HuH-7 (cell line): ENCODE measurements at places on chromosomes 1 and 21.

DNA sequence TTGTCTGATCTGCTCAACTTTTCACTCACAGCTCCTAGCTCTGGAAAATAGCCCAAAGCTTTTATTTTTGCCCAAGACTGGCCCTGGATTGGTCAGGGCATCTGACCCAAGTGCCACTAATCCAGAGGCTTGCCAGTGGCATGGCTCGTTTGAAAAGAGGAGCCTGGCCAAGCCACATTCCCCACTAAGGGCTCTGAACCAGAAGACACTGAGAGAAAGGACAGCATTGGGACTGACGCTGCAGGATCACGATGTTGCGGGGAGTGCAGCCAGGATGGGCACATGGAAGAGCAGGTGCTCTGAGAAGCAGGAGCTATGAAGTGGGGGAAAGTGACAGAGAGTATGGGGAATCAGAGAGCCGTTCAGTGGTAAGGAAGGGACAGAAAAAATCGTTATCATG is 44.9 kb upstream of the TSPAN2 start:
- no peak for DNase-seq

DNA sequence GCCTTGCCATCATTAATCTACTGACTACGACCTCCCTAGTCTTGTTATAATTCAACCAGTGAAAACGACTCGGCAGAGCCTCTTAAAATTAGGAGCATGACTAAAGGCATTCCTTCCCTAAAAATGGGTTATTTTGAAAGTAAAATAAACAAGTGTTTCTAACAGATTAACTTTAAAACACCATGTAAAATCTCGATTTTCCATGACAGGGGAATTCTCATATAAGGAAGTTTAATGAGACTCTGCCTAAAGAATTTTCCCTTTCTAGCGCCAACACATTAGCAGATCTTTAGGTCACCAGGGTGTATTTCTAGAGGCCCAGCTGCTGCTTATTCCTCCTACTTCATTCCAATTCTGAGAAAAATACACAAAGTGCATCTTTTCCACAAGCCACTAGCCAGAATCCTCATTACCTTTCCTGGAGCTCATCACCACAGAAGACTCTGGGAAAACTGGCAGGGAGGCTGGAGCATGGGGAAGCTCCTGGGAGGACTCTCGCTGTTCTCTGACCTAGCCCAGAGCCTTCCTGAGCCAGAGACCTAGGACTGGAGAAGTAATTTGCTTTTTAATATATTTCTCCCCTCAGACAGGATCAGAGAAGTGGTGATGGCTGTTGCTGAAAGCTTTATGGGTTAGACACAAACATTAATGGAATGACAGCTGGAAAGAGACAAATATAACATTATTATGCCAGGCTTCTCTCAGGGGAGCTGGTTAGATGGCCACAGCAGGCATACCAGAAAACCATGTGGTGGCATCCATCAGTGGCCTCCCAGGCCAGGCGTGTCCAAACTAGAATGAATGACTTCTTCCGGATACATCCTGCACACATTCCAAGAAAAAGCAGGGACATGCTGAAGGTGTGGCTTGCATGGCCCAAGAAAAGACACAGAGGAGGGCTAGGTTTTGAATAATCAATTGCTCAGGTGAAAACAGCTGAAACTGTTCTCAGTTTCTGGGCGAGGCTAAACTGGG is 63.6 kb upstream of the CTTNBP2NL start:
- no peak for DNase-seq

DNA sequence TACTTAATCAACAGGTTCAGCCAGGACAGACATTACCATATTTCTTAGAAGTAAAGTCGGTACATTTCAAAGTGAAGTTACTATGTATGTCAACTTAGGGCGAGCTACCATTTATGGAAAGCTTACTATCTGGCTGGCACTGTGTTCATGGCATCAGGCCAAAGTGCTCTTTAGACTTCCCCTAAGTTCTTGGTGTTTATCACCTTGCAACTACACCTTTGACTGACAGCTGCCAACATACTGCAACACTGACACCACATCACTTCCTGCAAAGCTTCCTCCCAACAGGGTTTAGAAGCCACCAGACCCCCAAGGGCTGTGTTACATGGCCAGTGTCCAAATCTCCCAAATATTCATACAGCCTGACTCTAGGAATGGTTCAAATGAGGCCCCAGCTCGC is 61.0 kb downstream of the TIAM1 start:
- DNase-seq, result no peak

- no peak for DNase-seq
These were observed 52.0 kb upstream of the STUM start for GRCh38 chr1:226496453-226497015.

- no peak for DNase-seq
These were observed 2.3 kb upstream of the NFASC start for GRCh38 chr1:204868340-204868700.

GRCh38 chr1:60503266-60503925 is 429.8 kb upstream of the C1orf87 start:
- DNase-seq, result no peak
